ENCODE measurements at places on chromosomes 13 and 19. TPM values are rescaled to one million over a fixed set of nuclear protein-coding genes. Genes with fewer than 3 reads are reported as not detected.

PDX1 gene
- total RNA-seq, result not detected

IL4I1 gene
- total RNA-seq, result 3.1 TPM

DACH1 gene
- not detected for total RNA-seq

CELF5 gene
- total RNA-seq, result 0.15 TPM

LGALS14 gene
- total RNA-seq, result not detected

FGF21 gene
- not detected for total RNA-seq

IRGC gene
- not detected for total RNA-seq

DNA sequence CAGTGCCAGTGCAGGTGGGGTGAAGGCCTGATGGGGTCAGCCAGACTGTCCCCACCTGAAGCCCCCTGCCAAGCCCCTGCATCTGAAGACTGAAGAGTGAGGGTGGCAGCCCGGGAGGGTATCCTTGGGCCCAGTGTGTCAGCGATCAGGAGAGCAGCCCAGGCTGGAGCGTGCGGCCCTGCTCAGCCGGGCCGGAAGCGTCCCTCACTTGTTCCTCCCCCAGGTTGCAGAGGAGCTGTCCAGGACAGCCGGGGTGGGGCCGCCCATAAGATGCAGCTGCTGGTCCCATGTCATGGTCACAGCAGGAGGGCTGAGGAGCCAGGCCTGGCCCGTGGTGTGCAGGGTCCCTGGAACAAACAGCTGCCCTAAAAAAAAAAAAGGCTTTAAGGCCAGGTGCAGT is 55.4 kb downstream of the KDM4B start:
- no peak overlapping the region for H3K4me3 ChIP-seq
- no peaks in the 10 kb centered on the region for H3K4me1 ChIP-seq
- H3K27me3 ChIP-seq, result no peaks in the 10 kb centered on the region
- no peak for DNase-seq
- no peak overlapping the region for H3K27ac ChIP-seq
- peaks cover 4% of the 10 kb centered on the region for H3K36me3 ChIP-seq

All from B cell (primary cell).